NCI-H1930 (cell line): ENCODE measurements at places on chromosomes 11 and 22.

GRCh38 chr11:10333490-10333889, 28.6 kb downstream of the ADM start:
- DNase-seq = no peak

DNA sequence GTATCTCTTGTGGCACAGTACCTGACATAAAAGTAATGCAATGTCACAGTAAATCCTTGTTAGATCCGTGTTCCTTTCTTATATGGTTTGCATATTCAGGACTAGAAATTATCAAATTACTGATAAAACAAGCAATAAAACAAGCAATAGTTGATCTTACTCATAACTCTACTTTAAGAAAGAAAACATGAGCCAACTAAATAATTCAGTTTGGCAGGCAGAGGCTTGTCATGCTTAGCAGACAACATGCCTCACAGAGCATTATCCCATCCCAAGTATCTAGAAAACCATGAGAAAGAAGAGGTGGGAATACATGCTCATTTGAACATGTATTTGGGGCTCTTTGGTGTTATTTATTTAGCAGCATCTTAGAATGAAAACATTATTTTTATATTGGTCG, 241.9 kb downstream of the SOX6 start:
- no peak for DNase-seq

DNA sequence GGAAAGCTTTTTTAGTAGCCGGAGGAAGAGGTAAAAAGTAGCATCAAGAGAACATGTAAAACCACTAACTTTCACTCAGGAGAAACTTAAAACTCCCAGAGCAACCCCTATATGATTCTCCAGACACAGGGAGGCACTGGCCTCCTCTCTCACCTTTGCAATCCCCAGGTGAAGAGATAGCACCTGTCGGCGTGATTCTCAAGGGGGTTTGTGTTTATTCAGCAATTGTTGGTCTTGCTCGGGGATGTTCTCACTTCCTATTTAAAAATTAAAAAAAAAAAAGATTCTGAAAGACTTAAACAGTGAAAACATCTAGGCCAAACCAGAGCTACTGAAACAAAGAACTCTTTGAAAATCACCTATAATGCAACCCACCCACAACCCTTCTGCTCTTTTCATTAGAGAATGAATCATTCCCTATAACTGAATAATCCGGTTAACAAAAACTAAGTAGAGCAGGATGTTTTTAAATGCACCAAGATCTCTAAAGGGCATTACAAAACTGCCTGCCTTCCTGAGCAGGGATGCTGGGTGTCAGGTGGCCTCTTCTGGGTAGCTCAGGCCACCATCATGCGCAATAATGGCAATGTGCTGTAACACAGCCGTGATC, 24.9 kb downstream of the DHCR7 start:
- DNase-seq = no peak

DNA sequence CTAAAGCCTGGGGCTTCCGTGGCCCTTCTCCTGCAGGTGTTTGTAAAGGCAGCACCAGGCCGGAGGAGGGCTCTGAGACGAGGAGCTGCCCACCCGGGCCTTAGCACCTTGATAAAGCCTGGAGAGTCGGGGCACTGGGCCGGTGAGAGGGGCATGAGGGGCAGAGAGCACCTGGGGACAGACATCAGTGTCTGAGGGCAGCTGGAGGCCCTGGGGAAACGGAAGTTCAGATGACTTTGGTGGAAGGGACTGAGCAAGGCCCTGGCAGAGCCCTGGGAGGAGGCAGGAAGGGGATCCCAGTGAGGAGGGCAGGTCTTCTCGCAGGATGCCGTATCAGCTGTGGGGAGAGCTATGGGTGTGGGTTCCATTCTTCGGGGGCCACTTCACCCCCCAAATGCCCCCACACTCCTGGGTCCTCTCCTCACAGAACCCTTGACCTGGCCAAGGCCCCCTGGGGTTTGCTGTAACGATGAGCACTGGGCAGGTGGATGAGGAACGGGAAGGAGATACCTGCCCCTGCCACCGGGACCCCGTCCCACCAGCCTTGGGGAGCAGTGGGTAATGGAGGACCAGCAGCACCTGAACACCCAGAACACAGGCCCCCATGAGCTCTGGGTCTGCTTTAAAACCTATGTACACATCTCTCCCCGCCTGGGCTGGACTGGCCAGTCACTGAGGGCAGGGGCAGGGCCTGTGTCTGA, 7.4 kb downstream of the C1QTNF6 start:
- no peak for DNase-seq

DNA sequence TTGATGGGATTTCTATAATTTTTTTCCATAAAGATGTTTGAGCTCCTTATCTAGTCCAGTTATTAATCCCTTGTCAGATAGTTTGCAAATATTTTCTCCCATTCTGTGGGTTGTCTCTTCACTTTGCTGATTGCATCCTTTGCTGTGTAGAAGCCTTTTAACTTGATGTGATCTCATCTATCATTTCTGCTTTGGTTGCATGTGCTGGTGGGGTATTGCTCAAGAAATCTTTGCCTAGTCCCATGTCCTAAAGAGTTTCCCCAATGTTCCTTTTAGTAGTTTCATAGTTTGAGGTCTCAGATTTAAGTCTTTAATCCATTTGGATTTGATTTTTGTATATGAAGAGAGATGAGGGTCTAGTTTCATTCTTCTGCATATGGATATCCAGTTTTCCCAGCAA, 1.7 kb upstream of the IL2RB start:
- DNase-seq = no peak

GRCh38 chr11:2432171-2432621, 12.1 kb downstream of the TRPM5 start:
- no peak for DNase-seq

- DNase-seq = no peak
Observed at GRCh38 chr22:19847345-19847632, 7.4 kb downstream of the GNB1L start.

GRCh38 chr11:95279921-95280868, 49.2 kb upstream of the SESN3 start:
- no peak for DNase-seq

DNA sequence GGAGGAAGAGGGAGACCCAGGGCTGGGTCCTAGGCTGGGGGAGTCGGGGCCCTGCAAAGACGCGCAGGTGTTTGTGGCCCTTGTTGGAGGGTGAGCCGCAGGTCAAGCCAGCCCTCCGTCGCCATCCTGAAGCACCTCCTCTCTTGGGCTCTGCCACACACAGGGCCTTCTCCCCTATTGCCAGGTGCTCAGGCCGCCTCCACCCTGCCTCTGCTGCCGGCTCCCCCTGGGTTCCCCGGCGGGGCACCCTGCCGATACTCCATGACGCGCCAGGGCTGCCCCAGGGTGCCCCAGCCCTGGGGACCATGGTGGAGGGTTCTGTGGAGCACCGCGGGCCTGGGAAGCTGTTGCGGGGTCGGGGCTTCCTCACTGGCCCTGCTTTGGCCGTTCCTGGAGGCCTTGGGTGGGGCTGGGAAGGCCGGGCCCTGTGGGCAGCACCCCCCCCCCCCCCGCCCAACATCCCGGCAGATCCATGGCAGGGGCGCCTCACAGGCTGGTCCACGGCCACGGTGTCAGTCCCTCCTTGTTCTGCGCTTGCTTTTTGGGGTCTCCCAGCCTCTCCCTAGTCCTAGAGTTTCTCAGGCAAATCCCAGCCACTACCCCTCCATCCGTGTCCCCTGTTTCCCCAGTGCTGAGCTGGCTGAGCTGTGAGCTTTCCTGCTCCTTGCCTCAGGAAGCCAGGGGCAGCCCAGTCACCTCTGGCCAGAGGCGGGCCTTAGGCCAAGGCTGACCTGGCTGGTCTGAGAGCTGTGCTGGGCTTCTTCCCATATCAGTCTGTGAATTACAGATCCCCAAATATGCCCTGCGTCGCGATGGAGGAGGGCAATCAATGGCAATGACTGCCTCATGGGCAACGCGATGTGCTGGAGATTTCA, 2.3 kb upstream of the ADORA2A start:
- no peak for DNase-seq

DNA sequence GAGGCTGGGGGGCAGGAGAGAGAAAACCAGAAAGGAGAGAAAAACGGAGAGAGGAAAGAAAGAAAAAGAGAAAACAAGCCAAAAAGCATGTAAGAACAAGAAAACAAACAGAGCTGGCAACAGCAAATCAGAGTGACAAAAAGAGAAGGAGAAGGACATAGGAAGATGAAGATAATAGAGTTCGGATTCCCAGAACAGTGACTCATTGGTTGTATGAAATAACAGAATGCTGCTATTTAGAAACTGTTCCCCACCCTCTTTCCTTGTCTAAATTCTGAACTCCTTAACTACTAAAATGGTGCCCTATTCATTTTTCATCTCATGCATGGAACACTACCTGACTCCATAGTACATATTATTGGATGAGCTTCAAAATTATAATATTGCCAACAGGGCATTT, 317.4 kb downstream of the C11orf87 start:
- no peak for DNase-seq

DNA sequence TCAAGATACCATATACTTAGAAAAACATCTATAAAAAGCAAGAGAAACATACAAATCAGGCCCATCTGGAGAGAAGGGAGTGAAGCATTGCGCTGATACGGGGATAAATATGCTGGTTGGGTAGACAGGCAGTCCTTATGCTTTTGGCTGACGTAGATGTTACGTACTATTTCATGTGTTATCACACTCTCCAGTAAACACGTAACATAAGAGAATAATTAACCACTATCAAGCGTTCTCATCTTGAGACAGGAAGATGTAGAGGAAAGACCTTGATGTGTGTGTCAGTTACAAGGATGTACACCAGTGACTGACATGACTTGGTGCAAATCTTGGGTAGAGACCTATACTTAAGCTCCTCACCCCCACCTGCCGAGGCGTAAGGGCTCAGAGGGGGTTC, 86.7 kb upstream of the PRODH start:
- DNase-seq = no peak

DNA sequence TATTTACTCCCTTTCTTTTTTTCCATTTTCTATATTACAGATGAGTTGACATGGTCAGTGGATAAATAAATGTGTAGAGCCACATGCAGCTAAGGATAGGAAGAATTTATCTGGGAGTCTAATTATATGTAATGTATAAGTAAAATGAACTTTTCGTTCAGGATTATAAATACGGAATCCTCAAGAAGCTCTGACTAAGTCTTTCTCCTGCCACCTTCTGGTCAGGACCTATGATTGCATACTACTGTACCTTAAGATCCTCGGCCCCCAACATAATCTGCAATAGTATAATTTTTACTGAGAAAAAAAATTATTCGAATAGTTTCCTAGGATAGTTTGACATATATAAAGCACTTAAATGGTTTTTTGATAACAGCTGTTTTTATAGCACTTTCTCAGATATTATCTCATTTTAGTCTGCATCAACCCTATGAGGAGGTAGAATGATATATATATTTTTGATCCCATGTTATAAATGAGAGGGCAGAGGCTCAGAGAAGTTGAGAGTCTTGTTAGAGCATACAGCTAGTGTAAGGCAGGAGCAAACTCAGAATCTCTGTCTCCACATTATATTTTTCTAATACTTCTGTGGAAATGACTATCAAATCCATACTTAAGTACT, 36.1 kb downstream of the CCDC90B start:
- no peak for DNase-seq

GRCh38 chr22:45292731-45293442, 8.1 kb downstream of the UPK3A start:
- no peak for DNase-seq

GRCh38 chr11:35289821-35290220, 129.5 kb downstream of the SLC1A2 start:
- DNase-seq = no peak
